Epithelial cell of proximal tubule (primary cell): ENCODE measurements at places on chromosomes 7 and 10. TPM values are rescaled to one million over a fixed set of nuclear protein-coding genes. Genes with fewer than 3 reads are reported as not detected.

NRG3 gene
- total RNA-seq, result 0.58 and 0.92 TPM in 2 replicates

PAXIP1 gene
- 14.5 and 17.1 TPM in 2 replicates for total RNA-seq

CFAP70 gene
- total RNA-seq, result 0.14 and 0.98 TPM in 2 replicates

CDC123 gene
- 96.5 and 174 TPM in 2 replicates for total RNA-seq

AKR1B15 gene
- not detected in 2 replicates for total RNA-seq

STEAP2 gene
- total RNA-seq, result 2.1 and 2.7 TPM in 2 replicates

FRMD4A gene
- 24.4 and 34.6 TPM in 2 replicates for total RNA-seq

CFTR gene
- 0.29 and 0.98 TPM in 2 replicates for total RNA-seq

FBXL13 gene
- total RNA-seq, result 0.51 and 1.6 TPM in 2 replicates

PLAC9 gene
- not detected in 2 replicates for total RNA-seq

GBF1 gene
- 30.7 and 36.3 TPM in 2 replicates for total RNA-seq

MMP21 gene
- total RNA-seq, result 0.06 TPM in 1 of 2 replicates, not detected in the other

GRCh38 chr7:14841869-14842268 is 60.7 kb downstream of the DGKB start:
- no peak for DNase-seq

DNA sequence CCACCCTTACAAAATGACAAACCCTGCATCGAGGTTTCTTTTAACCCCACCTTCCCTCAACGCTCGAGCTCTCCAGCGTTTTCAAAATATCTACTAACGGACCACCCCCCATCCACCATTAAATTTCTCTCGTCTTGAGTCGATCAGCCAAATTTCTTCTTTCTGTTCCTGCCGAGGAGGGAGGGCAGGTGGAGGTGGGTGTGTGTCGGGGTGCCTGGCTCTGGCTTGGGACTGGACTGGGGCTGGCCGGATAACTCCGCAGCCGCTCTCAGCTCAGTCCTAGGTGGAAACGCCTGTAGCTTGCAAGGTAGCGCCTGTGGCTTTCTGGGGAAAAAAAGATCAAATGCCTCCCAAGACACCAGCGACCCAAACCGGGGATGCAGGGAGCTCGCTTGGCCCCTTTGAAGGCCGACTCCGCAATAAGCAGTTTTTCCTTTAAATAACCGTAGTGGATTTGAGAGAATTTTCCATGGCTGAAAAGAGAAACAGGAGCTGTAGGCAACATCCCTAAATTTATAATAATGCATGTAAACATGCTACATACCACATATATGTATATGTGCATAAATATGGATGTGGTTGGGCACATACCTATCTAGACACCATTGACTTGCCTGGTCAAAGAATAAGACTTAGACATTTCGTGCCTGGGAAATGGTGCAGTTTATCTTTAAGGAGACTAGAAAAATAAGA is 1.9 kb upstream of the TMEM178B start:
- no peak for DNase-seq

- DNase-seq, result no peak
Measured at GRCh38 chr7:75938921-75939320, 24.0 kb downstream of the POR start.

DNA sequence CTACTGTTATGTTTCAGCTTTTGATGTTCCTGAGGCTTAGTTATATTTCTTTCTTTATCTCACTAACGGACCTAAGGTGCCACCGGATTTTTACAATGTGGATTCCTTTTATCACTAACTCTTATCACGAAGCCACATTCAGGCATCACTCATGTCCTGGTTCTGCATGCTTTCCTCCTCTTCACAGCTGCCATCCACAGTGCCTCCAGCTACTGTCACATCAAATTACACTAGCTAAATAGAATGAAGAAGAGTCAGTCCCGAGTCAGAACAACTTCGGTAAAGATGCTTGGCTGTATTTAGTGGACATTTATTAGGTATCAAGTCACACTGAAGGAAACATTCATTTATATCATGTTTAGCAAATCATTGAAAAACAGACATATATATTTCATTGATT is 153.2 kb downstream of the NEBL start:
- no peak for DNase-seq

- DNase-seq, result no peak
Measured at GRCh38 chr10:71585564-71586290, 133.9 kb downstream of the C10orf105 start.

DNA sequence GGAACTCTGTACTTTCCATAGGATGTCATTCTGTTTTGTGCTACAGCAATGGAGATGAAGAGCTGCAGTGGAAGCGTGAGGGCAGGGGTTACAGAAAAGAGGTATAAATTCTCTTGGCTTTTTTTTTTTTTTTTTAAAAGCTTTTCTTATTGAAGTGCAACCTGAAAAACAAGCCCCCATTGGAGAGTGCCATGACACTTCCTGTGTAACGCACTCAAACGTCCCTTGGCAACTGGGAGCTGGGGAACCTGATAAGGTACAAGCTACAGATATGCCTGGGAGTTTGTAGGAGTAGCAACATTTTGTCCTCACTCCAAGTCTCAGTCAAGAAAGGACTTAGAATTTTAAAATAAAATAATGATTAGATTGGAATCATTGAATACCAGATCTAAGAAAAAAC is 512.1 kb downstream of the RPS24 start:
- DNase-seq, result no peak

- DNase-seq, result no peak
Measured at GRCh38 chr7:70788276-70788675, 343.7 kb upstream of the GALNT17 start.

- no peak for DNase-seq
Measured at GRCh38 chr7:100705320-100705752, 585 bp upstream of the POP7 start.
